ENCODE measurements at places on chromosomes 4 and X. TPM values are rescaled to one million over a fixed set of nuclear protein-coding genes. Genes with fewer than 3 reads are reported as not detected.

TIGD4 gene
- total RNA-seq, result 0.28 TPM

MFAP3L gene
- 19.4 TPM for total RNA-seq

MGARP gene
- total RNA-seq, result 59.0 TPM

SLC25A4 gene
- 23.4 TPM for total RNA-seq

IL13RA2 gene
- 0.38 TPM for total RNA-seq
